ENCODE measurements at places on chromosomes 3 and 15.

DNA sequence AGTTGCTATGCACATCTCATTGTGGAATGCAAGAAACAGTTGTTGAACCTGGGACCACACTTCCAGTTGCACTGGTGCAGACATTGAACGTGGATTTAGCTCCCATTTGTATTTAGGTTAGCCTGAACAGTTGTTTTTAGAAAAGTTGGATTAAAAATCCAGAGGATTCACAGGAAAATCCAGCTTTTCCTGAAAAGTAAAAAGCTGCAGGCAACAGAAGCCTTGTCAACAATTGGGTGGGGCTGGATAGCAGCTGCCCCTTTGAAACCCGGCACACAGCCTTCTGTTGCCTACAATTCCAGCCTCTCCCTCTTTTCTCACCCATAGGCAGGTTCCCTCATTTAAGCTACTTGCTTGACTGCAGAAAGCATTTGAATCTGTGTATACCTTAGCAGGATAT is 165.3 kb upstream of the TBL1XR1 start:
- no peak for DNase-seq

DNA sequence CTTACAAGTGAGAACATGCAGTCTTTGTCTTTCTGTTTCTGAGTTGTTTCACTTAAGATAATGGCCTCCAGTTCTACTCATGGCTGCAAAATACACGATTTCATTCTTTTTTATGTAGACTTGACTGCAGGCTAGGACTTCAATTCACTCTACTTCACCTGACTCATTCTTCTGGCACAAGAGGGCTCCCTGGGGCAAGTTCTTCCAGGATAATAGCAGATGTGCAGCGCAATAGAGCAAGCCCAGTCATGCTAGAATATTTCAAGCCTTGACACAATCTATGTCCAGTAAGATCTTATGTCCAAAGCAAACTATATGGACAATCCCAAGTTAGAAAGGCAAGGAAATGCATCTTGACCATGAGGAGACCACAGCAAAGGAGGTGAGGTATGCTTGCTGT is 211.7 kb upstream of the GADL1 start:
- no peak for DNase-seq

- no peak for DNase-seq
These were observed 18.4 kb downstream of the UPK1B start for GRCh38 chr3:119191800-119192199.

- no peak for DNase-seq
These were observed 105.5 kb upstream of the LRRFIP2 start for GRCh38 chr3:37279856-37280255.

DNA sequence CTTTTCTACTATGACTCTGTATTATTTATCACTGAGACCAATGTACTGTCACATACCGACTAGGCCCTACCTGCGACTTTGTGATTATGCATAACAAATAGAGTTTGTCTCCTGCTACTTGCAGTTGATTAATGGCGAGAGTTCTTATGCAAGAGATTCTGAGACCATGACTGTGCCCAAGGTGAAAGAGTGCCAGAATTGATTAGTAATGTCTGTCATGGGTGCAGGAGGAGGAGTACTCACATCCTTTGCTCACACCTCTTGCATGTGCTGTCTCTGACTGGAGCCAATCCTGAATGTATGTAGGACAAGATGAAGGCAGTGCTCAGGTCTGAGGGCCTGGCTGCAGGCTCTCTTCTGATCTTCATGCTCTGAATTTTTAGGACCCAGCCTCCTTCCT is 260.7 kb downstream of the THSD4 start:
- no peak for DNase-seq

GRCh38 chr3:153277029-153277428 is 115.0 kb downstream of the RAP2B start:
- no peak for DNase-seq

DNA sequence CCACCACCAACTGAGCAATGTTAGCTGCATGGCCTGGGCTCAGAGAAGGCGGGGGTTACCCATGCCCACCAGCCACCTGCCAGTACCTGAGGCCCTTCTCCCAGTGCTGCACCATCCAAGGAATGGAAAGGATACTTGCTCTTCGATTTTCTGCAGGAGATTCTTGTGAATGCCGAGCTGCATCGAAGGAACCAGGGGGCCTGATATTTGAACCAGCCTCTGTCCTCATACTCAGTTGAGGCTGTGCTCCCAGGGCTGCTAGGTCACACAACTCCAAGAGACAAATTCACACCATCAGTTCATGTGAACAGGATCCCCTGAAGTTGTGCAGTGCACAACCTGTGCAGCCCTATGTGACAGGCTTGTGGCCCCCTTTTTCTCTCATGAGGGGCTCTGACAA is 18.0 kb downstream of the PLA2G4F start:
- DNase-seq: no peak

- no peak for DNase-seq
These were observed 237.2 kb downstream of the MBNL1 start for GRCh38 chr3:152505926-152506325.

DNA sequence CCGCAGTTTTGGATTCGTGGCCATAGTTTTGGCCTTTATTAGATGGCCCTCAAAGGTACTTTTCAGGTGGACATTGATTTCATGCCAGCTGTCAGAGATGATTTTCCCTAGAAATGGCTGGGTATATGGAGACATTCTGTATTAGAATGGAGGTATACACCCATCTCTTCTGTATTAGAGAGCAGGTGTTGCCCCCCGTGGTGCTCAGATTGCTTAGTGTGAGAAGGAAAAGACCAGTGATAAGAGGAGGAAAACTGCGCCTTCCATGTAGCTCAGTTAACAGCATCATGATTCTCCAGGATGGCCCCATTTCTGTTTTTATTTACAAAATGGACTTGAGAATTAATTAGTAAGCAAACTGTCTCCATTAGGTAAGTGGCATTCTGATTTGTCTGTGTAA is 145.9 kb downstream of the IGF1R start:
- no peak for DNase-seq

GRCh38 chr15:77518458-77518857 is 97.8 kb downstream of the HMG20A start:
- DNase-seq: no peak

DNA sequence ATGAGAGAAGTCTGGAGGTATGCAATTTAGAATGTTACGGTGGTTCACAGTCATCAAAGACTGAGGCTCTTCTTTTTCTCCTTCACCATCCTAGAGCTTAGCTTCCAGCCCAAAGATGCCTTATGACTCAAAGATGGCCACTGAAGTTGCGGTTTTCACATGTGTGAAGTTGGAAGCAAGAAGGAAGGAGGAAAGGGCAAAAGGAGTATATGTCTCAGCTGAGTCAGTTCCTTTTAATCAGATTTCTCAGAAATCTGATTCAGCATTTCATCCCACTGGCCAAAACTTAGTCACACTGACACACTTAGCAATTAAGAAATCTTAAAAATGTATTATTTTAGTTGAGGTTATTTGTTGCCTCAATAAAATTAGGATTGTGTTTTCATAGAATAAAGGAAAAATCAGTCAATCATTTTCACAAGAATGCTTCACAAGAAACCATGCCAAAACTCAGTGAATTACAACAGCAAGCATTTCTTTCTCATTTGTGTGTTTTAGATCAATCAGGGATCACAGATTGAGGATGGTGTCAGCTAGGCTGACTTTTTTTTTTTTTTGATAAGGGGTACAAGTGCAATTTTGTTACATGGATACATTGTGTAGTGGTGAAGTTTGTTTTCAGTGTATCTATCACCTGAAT is 211.1 kb upstream of the GADL1 start:
- no peak for DNase-seq

DNA sequence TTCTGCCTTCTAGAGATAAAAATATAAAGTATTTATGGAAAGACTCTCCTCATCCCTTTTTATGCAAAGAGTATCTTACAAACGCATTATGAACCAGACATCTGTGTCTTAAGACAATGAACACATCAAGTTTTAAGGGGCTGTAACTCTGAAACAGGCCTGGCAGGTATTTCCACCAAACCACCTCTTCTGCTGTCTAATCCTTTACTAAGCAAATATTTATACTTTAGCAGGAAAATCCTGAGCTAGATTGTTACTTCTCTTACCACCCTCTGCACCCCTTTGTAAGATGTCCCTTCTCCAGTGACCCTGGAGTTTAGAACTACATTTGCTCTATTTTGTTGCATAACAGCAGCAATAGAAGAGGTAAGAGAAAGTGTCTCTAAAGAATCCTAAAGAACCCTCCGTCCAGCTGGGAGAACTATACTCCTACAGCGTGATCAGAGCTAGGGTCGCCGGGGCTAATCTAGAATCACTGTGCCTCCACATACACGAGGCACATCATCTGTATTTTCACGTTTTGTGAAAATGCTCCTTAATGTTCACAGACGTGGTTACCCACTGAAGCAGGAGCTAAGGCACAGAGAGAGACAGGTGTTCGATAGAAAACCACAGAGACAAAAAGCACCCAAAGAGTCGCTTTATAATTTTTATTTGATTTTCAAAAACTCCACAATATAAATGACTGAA is 129.6 kb downstream of the FOXP1 start:
- no peak for DNase-seq

- no peak for DNase-seq
These were observed 66.0 kb downstream of the DNAJB8 start for GRCh38 chr3:128400671-128401070.

DNA sequence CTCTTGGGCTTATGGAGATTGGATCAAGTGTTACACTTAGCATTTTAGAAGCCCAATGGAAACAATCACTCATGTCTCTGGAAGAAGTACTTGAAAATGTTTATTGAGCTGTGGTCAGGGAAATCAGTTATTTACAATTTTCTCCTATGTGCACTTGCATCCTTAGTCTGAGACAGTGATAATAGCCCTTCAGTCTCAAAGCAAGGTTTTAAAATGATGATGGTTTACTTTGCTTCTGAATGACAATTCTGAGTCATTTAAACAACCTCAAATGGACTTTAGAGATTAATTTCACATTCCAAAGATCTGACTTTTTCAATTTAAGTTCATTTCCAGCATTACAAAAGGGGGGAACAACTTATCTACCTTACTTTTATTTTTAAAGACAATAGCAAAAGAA is 20.1 kb downstream of the TIPARP start:
- DNase-seq: no peak

DNA sequence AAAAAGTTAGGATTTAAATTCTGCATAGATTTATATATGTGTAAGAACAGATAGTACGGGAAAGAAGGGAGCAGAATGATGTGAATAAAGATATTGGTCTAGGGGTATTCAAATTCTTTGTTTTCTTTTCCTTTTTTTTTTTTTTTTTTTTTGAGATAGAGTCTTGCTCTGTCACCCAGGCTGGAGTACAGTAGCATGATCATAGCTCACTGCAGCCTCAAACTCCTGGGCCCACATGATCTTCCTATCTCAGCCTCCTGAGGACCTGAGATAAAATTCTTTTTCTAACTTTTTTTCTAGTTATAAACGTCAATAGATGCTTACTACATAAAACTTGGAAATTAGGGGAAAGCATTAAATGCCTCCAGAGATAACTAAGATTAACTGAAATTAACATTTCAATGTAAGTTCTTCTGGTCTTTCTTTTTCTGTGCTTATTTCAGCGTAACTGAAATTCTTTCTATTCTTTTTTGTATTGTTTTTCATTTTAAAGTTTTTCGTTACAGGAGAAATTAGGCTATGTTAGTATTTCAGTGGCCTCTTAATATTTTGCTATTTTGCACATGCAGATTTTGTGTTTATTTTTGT is 29.2 kb downstream of the UBE2Q2 start:
- DNase-seq: no peak

GRCh38 chr3:197292083-197292646 is 6.2 kb downstream of the DLG1 start:
- no peak for DNase-seq

DNA sequence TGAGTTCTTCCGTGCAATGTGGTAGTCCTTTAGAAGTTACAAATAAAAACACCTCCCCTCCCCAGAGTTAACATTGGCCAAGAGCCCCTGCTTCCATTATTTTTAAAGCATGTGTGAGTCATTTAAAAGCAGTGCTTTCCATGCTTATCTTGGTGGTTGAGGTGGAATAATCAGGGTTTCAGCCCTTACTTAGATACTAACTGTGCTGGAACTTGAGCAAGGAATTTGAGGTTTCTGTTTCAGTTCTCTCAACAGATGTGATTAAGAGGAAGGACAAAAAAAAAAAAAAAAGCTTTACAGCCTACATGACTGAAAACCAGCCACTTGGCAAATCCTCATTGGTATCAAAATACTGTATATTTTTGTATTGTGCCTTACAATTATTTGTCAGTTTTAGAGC is 64.5 kb downstream of the CGNL1 start:
- DNase-seq: no peak

GRCh38 chr15:53412542-53412941 is 346.9 kb downstream of the WDR72 start:
- no peak for DNase-seq

DNA sequence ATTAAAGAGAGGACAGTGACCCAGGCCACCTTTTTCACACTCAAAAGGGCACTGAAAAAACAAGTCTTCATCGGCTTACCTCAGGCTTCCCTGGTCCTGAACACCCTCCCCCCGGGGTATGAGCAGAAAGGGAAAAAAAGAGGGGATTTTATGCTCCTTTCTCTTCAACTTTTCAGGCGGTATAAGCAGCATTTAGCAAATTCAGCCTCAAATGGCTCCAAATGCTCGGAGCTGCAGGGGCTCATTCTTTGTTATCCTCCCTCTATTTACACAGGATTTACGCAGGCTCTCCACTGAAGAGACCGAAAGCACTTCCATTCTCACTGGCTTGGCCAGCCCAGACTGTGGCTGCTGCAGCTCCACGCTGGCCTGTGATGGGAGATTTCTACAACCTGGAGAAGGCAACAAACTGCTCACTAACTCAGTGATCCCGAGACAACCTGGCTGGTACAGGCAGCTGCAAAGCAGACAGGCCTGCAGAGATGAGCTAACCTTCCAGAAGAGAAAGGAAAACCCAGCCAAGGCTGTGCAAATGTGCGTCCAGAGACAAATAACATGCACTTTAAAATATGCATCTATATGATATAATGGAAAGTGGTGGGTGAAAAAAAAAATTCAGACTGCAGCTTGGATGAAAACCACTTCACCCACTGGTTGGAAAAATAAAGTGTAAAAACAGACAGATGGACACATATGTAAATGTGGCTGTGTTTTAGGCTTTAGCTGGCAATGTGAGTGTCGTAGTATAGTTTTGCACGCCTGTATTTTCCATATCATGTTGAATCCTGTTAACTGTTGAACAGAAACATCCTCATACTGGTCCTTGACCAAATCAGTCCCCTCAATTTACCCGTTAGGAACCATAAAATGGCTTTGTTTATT is 54.2 kb downstream of the MEIS2 start:
- DNase-seq: no peak

- DNase-seq: no peak
These were observed 103.9 kb downstream of the LRIG1 start for GRCh38 chr3:66396888-66397287.

- DNase-seq: no peak
These were observed 140.1 kb downstream of the IL20RB start for GRCh38 chr3:137097852-137098251.

- DNase-seq: no peak
These were observed 411.4 kb upstream of the TPRG1 start for GRCh38 chr3:188760408-188760807.

DNA sequence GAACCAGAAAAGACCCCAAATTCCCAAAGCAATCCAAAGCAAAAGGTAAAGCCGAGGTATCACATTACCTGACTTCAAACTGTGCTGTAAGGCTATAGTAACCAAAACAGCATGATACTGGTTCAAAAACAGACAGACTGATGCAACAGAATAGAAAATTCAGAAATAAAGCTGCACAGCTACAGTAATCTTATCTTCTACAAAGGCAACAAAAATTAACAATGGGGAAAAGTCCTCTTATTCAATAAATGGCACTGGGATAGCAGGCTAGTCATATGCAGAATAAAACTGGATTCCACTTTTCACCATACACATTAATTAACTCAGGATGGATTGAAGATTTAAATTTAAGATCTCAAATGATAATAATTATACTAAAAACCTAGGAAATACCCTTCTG is 392.6 kb upstream of the CBLB start:
- DNase-seq: no peak

Data from activated CD8-positive, alpha-beta memory T cell treated with anti-CD3 and anti-CD28 coated beads for 48 hours (primary cell).